Cerebellar nuclear complex (tissue), 1 donor: ENCODE measurements at places on chromosomes 16 and 17.

GRCh38 chr17:80647746-80648145, 103.1 kb downstream of the RPTOR start:
- DNase-seq, result no peak

DNA sequence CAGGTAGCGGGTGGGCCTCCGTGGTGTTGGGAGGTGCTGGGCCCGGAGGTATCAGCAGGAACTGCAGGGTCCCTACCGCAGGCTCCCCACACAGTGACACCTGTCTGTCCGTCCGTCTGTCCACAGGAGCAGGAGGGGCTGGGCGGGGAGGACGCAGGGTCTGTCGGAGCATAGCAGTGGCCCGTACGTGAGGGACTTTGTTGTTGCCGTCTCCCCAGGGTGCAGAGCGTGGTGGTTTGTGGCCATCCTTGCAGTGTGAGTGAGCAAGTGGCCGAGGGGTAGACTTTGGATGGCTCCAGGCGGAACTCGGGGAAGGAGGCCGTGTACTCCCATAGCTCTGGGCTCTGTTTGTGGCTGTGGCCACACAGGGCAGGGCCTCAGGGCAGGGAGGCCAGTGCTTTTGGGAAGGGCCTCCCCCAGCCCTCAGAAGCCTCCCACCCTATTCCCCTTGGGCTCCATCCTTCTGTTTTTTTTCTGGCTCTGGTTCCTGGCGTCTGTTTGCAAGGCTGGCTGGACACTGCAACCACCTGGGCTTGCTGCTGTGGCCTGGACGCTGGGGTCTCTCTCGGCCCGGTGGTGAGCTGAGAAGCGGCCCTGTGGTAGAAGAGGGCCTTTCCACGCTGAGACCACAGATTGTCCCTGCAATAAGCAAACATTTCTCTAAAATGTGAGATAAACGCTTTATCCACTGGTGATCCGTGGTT, 41.0 kb upstream of the ZNF750 start:
- DNase-seq, result no peak

- DNase-seq, result no peak
Observed at GRCh38 chr16:83312015-83312717, 495.6 kb upstream of the HSBP1 start.

- DNase-seq, result no peak
Observed at GRCh38 chr16:77480681-77481315, 46.0 kb upstream of the ADAMTS18 start.

- DNase-seq, result no peak
Observed at GRCh38 chr16:79360267-79360666, 240.3 kb downstream of the MAF start.

GRCh38 chr17:82361885-82362633, 3.0 kb downstream of the TEX19 start:
- no peak for DNase-seq

DNA sequence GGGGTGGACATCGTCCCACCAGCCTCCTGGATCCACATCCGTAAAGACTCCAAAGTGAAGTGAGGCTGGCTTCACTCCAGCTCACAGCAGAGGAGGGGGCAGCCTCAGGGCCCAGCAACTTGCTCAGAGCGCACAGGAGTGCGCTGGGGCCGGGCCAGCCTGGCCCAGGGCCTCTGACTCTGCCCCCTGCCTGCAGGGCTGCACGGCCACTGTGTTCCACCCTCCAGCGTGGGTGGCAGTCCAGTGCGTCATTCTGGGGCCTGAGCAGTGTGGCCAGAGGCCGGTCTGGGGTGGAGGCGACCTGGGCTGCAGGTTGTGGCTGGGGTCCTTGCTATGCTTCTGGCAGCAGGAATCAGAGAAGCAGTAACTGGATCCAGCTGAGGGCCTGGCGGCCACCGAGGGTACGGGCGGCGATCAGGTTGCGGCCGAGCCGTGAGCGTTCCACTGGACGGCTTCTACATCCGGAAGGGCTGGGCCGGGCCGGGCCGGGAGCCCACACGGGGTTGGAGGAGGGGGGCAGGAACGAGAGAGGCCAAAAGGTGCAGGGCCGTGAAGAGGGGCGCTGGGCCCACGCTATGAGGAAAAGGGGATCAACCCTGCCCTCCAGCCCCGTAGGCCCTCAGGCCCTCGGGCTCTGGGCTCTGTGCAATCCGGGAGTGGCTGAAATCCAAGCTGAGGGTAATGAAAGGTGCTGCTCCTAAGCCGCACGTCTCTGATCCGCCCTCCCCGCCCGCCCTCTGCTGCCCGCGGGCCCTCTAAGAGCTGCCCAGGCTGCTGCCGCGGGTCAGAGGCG, at the start of gene FSCN2:
FSCN2 (plus strand) TSS at position 787 of the 793 bp plus-strand sequence. CDS start 155 bp downstream, outside the sequence.
- DNase-seq, result no peak

DNA sequence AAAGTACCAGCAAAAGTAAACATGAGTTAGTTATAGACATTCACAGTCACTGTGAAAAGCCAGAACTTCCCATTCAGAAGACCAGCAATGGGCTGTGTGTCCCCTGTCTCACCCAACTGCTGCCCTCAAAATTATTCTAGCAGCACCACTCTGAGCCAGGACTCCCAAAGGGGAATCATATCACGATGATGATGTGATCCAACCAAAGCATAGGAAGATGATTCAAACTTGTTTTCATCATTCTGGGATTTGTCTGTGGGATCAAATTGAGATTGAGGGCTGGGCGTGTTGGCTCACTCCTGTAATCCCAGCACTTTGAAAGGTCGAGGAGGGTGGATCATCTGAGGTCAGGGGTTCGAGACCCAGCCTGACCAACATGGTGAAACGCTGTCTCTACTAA, 6.4 kb upstream of the NAT9 start:
- no peak for DNase-seq

GRCh38 chr16:50246299-50247122, 19.8 kb upstream of the ADCY7 start:
- DNase-seq, result no peak

DNA sequence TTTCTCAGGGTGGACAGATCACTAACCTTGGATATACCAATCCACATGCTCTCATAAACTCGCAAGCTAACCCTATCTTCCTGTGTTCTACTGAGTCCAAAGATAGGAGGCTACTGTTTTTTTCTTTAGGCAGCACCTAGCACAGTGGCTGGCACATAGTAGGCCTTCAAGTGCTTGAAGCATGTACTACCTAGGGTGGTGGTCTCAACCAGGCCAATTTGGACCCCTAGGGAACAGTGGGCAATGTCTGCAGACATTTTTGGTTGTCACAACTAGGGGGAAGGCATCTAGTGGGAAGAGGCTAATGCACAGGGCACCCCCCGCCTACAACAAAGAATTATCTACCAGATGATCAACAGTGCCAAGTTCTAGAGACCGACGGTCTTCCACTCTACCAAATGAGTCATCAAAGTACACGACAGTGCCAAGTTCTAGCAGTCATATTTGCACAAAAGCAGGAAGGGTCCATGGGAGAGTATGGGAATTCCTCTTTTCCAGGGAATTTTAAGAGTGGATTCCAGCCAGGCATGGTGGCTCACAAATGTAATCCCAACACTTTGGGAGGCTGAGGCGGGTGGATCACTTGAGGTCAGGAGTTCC, 390.3 kb downstream of the SLC39A11 start:
- no peak for DNase-seq

- no peak for DNase-seq
Observed at GRCh38 chr17:48457080-48457836, 27.2 kb upstream of the SKAP1 start.

GRCh38 chr16:84509032-84509950, 4.8 kb upstream of the MEAK7 start:
- DNase-seq, result no peak

DNA sequence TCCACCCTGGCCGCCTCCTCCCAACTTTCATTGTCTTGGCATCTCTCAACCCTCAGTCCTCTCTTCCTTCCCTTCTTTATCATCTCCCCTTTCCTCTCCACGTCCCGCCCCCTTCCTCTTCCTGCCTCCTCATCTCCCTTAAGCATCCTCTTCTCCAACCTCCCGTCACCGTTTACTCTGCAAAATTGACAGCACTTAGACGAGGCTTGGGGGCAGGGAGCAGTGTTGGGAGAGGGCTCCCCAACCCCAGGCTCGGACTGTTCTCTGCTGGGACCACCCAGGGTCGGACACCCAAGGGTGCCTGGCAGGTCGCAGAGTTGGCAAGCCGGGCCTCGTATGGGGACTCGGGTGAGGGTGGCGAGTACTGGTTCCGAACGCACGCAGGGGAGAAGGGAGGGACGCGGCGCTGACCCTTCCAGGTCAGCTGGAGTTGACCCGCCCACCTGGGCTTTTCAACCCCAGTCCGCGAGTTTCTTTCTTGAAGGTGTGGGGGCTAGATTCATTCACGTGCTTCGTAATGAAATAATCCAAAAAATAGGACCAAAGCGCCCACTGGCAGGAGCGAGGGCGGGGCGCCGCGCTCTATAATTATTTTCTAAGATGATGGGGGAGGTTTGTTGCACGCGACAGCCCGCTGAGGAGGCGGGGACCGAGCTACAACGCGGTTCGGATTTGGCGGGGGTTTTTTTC, 775 bp upstream of the PAGR1 start:
- no peak for DNase-seq

GRCh38 chr16:23651943-23652468, 10.7 kb downstream of the DCTN5 start:
- no peak for DNase-seq

DNA sequence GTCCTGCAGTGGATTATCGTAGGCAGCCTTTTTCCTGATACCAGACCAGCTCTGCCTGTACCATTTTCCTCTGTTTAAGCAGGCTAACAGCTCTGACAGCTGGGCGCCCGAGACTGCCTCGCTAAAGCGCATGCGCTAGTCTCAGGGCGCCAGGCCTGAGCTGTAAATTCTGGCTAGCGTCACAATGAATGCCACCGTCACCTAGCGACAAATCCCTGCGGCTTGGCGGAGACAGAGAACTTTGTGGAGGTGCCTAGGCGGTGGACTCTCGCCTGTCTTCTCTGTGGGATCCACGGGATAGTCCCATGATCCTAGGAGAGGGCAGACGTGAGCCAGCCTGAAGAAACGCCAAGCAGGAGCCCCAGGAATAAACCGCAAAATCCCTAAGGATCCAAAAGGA, 573.9 kb downstream of the KCNJ18 start:
- no peak for DNase-seq

- no peak for DNase-seq
Observed at GRCh38 chr17:69608808-69609472, 194.4 kb downstream of the MAP2K6 start.

DNA sequence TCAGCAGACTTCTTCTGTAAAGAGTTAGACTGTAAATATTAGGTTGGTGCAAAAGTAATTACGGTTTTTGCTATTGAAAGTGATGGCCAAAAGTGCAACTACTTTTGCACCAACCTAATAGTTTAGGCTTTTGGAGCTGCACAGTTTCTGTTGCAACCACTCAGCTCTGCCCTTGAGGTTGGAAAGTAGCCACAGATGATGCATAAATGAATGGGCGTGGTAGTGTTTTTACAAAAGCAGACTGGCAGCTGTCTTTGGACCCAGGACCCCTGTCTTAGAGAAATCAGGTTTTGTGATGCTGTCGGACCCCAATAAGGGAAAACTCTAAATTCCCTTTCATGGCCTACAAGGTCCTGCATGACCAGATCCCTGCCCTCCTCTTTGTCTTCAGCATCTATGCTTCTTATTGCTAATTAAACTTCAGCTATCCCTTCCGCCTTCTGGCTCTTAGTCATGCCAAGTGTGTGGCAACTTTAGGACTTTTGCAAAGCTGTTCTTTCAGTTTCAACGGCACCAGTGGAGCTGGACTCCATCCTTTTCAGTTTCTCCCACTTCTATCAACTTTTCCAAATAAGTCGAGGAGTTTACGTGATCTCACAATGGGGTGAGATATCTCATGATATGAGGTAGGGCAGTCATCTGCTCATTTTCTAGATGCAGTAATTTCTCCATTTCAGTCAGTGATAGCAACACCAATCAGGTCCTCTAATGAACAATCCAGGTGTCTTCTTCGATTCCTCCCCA, 232.3 kb downstream of the XYLT1 start:
- no peak for DNase-seq

DNA sequence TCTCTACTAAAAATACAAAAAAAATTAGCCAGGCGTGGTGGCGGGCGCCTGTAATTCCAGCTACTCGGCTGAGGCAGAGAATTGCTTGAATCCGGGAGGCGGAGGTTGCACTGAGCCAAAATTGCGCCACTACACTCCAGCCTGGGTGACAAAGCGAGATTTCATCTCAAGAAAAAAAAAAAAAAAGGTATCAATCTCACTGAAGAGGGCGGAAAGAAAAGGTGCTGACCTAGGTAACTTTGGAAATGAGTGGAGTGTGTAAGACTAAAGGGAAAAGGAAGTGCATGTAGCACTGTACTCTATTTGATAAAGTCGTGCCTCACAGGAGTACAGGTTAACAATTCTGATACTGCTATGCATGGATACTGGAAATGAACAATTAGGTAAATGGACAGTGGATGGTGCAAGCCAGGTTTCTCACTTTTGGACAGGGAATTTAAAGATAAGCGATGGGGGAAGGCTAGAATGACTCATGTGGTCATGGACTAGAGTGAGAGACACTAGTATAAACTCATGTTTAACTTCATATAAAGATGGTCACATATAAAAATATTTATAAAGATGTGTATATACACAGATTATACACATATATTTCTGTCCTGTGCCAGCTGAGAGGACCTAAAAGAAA, 142.9 kb downstream of the CDK5R1 start:
- no peak for DNase-seq

GRCh38 chr16:49405123-49405522, 31.5 kb downstream of the C16orf78 start:
- no peak for DNase-seq

DNA sequence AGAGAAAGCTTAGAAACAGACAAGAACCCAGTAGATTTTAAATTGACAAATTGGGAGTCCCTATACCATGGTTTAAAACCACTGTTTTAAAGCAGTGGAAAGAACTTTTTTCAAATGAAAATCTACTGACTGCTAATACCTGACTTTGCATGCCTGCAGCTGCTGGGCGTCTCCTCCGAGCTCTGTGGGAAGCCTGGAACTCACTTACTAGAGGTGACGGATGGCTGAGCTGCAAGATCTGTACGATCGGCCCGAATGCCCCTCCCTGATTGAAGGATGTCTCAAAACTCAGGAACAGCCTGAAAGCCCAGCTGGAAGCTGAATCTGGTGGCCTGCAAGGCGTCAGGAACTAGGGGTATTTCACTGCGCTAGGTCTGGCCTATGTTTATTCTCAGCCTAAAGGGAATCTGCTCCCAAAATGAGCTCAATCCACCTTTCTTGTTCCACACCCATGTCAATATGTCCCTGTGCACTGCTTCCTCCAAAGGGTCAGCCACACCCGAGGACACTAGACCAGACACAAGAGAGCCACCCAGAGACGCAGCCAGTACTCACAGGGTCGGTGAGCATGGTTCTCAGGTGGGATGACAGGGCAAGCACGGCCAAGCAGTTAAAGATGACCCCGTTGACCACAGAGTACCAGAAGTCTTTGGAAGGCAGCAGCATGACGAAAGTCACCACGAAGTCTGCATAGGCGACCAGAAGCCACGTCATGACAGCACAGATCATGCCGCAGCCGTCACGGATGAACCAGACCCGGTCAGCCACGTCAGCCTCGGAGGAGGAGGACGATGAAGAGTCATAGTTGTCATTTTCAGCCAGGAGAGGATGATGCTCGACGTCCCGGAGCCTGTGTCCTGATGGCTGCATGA, 21.4 kb downstream of the ZDHHC7 start:
- DNase-seq, result no peak

- DNase-seq, result no peak
Observed at GRCh38 chr17:56679777-56680422, 86.4 kb downstream of the NOG start.
